ENCODE measurements at places on chromosomes 1 and 21.

GRCh38 chr1:178679237-178679636 lies 45.8 kb upstream of the RALGPS2 start:
- no peak for DNase-seq

GRCh38 chr1:92365378-92366039 lies 66.7 kb downstream of the RPAP2 start:
- DNase-seq: no peak

- DNase-seq: no peak
Observed at GRCh38 chr1:35633547-35633946, 7.8 kb downstream of the PSMB2 start.

DNA sequence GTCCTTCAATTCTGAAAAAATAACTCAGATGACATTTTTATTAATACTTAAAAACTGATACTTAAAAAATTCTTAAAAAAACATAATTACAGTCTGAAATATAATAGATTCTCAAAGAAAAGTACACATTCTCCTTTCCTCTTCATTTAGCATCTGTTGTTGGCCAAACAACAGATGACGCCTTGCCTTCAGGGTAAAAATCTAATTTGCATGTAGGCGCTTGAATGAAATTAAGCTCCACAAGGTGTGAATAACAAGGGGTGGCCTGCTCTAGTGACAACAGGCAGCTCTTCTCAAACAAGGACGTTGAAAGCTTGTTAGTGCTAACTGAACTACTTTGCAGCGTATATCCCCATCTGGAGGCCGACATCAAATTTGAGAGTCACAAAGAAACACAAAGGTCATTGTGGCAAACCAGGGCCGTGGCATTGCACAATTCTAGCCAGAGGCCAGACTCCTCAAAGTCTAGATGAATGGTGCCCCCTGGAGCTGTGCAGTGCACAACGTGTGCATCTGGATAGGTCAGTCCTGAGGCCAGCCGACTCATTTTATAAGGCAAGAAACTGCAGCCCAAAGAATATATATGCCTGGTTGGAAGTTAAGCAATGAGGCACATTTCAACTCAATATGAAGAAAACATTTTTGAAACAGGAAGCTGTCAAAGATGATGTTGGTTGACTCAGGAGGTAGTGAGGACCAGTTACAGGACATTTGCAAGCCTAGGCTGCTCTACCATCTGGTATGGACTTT lies 459.2 kb upstream of the RUNX1 start:
- DNase-seq: no peak

- DNase-seq: no peak
Observed at GRCh38 chr1:164644268-164644667, 85.3 kb downstream of the PBX1 start.

- peak; percentile 79 for DNase-seq
Observed at GRCh38 chr21:44294391-44295162, 5.3 kb upstream of the PFKL start.

DNA sequence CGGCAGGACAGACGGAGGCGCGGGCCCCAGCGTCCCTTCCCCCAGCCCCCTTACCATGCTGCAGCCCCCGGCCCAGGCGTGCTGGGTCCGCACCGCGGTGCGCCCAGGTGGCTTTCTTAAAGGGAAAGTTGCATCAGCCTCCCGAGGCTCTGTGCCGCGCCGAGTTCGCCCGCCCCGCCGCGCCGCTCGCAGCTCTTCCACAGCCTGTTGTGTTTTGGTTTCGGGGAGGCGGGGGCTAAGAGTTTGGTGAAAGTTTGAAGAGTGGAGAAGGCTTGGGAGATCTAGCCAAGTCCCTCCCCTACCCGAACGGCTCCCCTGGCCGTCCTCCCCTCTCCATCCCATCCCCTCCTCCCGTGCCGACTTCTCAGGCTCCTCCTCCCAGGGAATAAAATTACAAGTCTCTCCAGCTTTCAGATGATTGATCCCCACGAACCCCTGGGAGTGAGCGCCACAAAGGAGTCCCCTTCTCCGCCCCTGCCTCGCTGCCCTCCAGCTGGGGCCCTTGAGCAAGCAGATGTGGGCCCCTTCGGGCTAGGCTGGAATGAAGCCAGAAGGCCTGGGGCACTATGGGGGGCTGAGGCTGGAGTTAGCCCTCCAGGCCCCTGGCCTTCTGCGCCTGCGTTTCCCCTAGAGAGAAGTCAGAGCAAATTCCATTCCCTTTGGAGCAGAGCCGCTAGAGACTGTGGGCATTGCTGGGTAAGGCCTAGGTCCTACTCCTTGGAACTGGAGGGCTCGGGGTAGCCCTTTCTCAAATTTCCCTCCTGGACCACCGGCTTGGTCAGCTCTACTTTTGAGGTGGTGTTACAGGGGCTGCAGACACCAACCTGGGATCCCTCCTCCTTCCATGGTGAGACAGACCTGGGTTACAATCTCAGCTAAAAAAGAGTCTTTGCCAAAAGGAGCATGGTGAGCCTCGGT lies at the start of gene SLC6A9:
Gene SLC6A9, minus strand, starts transcription at position 211 of the 918 bp plus-strand sequence. CDS start 7,185 bp downstream, outside the sequence.
- DNase-seq: peak; percentile 62

DNA sequence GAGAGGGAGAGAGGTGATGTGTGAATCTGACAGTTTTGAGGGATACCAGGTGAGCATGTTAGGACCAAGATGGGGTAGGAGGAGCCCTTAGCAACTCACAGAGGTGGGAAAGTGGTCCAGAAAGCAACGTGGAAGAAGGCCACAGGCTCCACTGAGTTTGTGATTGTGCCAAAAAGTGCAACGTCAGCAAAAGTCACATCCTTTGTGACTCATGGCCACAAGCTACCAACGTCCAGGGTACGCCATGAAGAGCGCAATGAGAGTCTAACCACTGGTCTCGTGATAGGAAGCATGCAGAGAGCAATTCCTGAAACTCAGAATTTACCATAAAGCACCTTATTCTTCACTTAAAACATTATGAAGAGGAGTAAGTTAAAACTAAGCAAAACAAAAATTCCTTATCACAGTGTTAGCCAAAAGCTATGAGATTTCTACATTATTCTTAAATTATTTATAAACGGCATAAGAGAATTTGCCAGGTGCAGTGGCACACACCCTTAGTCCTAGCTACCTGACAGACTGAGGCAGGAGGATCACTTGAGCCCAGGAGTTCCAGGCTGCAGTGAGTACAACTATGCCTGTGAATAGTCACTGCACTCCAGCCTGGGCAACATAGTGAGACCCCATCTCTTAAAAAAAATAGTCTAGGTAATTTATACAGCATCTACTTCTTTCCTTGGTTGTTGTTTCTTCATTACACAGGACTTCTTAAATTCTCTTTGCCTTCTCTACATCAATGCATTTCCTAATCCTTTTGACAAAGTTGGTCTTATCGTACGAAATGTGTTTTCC lies 55.2 kb downstream of the COLGALT2 start:
- DNase-seq: no peak

DNA sequence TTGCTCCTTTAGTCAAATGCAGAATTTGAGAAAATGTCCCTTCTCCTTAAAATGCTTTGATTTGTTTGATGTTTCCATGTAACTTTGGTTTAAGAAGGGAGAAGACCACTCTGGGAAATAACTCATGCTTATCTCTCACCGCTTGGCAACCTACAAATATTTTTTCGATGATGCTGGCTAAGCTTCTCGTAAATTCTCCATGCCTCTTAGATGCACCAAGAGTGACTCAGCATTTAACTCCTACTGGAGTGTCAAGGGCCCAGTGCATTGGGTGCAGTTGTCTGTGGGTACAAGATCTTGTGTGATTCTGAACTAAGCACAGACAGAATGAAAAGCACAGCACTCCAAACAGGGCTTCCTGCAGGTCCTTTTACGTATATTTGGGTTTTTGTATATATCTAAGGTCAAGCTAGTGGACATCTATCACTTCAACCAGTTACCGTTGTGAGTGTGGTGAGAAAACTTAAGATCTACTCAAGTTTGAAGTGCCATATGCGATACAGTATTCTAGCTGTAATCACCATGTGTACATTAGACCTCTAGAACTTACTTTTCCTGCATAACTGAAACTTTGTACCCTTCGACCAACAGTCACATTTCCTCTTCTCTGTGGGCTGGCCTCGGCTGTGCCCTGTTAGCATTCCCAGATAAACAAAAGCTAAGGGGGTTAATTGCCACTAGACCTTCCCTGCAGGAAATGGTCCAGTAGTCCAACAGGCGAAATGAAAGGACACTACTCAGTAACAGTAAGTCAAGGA lies 55.8 kb downstream of the COL18A1 start:
- no peak for DNase-seq

DNA sequence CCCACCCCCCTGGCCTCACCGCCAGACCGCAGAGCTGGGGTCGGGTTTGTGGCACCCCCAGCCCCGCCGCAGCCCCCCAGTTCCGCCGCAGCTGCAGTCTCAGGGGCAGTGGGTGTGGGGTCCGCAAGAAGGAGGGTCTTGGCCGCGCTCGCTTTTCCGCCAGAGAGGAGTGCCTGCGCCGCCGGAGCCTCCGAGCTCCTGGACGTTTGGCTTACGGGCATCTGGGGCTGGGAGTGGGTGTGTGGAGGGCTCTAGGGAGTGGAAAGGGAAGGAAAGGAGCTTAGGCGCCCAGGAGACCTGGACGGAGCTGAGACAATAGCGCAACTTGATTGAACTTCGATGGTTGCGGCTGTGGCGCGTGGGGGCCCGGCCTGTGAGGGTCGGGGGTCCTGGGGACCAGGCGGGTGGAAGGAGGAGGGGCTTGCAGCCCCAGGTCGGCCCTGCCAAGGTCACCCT lies 88.8 kb upstream of the IPO9 start:
- no peak for DNase-seq

- DNase-seq: no peak
Observed at GRCh38 chr1:185880779-185881333, 146.7 kb downstream of the HMCN1 start.

GRCh38 chr1:219123036-219123435 lies 50.6 kb upstream of the LYPLAL1 start:
- peak; percentile 59 for DNase-seq

- peak; percentile 50 for DNase-seq
Observed at GRCh38 chr1:243234978-243235647, 20.0 kb downstream of the CEP170 start.

GRCh38 chr21:35658242-35658641 lies 402.1 kb downstream of the SETD4 start:
- DNase-seq: peak; percentile 9

DNA sequence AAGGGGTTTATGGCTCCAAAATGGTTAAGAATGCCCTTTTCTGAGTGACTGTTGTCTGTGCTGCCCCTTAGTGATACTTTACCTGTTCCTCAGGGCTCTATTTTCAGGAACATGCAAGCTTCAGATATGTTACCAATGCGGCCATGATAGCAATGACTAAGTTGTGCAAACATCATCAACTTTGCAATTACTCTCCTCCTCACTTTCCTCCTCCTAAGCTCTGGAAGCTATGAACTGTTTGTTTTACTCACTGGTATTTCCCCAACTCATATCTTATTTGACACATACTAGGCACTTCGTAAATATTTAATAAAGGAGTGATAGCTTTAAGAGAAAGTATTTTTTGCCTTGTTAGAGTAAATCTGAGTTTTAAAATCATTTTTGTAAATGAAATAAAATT lies 53.8 kb downstream of the RWDD3 start:
- no peak for DNase-seq

- DNase-seq: no peak
Observed at GRCh38 chr1:167084757-167085156, 5.4 kb downstream of the GPA33 start.

GRCh38 chr1:24316645-24317044 lies 2.5 kb upstream of the GRHL3 start:
- DNase-seq: no peak

GRCh38 chr1:52096216-52096615 lies 40.1 kb downstream of the BTF3L4 start:
- no peak for DNase-seq

GRCh38 chr1:15260418-15261154 lies 13.6 kb downstream of the FHAD1 start:
- no peak for DNase-seq

DNA sequence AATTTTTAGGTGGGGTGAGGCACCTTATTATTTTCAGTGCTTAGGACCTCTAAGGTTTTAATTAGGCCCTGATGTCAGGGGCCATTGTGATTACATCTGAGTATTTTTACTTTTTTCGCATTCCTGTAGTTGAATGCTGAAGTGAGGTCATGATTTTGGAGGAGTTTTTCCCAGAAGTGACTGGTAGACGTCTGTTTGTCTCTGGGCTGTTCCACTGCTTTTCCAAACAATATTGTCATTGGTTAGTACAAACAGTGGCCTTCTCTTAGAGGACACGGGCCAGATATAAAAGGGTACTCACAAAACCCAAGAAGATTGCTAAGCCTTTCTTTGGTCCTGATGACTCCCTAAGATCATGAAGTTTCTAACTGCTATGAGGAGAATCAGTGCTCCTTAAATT lies 7.6 kb upstream of the RASAL2 start:
- no peak for DNase-seq

Data from muscle of arm (tissue), 14 donors.